Mesenchymal stem cell (in vitro differentiated cells and primary cell): ENCODE measurements at places on chromosomes 12 and 14.
A peak's percentile ranks its signal among the peaks of the same experiment; 100 is the strongest.

GRCh38 chr12:644818-645552 lies 18.3 kb downstream of the NINJ2 start:
- no peak for DNase-seq

- no peak for DNase-seq
Measured at GRCh38 chr12:123134826-123135225, 16.1 kb downstream of the PITPNM2 start.

- no peak for DNase-seq
Measured at GRCh38 chr14:106842687-106843086, 1316.3 kb downstream of the TMEM121 start.

- DNase-seq: no peak
Measured at GRCh38 chr12:46629331-46630229, 196.2 kb downstream of the SLC38A4 start.

DNA sequence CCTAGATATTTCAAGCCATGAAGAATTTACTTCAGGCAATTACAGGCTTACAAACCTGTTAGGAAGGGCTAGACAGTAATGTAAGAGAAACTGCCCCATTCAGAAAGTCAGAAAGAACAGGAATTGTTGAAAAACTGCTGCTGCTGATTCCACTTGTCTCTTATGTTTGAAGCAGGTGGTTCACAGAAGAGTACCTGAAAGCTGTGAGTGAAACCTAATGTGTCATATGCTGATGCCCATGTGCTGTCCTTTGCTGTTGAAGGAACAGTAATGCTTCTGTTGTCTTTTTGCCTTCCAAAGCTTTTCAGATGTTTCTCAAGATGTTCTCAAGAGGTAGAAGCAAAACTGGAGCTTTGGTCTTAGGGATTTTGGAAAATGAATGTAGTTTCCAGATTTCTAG lies 39.0 kb downstream of the MNAT1 start:
- DNase-seq: no peak

- DNase-seq: no peak
Measured at GRCh38 chr12:126509572-126509971, 1444.3 kb downstream of the AACS start.

- no peak for DNase-seq
Measured at GRCh38 chr12:6784296-6784695, 5.0 kb upstream of the CD4 start.

DNA sequence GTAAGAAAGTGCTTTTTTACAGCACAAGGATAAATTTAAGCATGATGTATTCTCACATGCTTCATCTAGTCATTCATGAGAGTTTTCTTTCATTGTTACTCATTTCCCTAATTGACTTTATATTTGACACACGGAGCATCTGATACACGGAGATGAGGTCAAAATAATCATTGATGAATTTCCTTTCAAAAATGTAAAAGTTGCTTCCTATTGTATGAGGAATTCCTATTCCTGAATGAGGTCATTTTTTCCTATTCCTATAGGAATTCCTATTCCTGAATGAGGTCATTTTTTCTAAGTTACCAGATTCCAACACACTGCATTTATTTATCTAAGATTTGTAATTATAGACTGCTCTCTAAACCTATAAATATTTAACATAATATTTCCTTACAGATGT lies 316.7 kb upstream of the KITLG start:
- peak; percentile 45 for DNase-seq

- DNase-seq: no peak
Measured at GRCh38 chr14:49598189-49598484, 603 bp upstream of the LRR1 start.

GRCh38 chr12:122517877-122518276 lies 8.9 kb downstream of the RSRC2 start:
- peak; percentile 98 for DNase-seq

- no peak for DNase-seq
Measured at GRCh38 chr12:62739266-62740015, 195.5 kb downstream of the PPM1H start.

GRCh38 chr14:28398506-28398905 lies 368.1 kb upstream of the FOXG1 start:
- no peak for DNase-seq

DNA sequence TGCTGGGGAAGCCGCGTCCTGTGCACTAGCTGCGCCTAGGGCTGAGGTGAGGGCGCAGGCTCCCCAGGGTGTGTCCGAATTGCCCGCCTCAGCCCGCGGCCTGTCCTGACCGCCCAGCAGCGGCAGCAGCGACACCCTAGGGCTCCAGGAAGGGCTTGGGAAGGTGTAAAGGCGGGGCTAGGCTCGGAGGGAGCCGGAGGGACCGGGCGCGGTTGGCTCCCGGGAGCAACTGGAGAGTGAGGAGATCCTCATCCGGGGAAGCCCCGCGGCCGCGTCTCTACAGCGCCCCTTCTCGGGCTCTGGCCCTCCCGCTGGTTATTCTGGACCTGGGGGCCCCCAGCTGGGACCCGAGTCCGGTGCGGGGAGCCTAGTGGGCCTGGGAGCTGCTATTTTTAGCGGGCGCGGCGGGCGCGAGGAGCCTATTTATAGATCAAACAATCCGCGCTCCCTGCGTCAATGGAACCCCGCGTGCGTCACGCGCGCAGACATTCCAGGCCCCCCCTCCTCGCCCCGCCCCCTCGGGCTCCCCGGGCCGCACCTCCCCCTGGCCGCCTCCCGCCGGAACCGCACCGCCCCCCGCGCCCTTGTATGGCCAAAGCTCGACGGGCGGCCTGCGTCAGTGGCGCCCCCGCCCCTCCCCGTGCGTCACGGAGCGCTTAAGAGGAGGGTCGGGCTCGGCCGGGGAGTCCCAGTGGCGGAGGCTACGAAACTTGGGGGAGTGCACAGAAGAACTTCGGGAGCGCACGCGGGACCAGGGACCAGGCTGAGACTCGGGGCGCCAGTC lies at the start of gene NR4A1:
TSS of gene NR4A1 (plus strand) at position 685 of the 784 bp plus-strand sequence. CDS start 2,887 bp downstream, outside the sequence.
- DNase-seq: peak; percentile 98

DNA sequence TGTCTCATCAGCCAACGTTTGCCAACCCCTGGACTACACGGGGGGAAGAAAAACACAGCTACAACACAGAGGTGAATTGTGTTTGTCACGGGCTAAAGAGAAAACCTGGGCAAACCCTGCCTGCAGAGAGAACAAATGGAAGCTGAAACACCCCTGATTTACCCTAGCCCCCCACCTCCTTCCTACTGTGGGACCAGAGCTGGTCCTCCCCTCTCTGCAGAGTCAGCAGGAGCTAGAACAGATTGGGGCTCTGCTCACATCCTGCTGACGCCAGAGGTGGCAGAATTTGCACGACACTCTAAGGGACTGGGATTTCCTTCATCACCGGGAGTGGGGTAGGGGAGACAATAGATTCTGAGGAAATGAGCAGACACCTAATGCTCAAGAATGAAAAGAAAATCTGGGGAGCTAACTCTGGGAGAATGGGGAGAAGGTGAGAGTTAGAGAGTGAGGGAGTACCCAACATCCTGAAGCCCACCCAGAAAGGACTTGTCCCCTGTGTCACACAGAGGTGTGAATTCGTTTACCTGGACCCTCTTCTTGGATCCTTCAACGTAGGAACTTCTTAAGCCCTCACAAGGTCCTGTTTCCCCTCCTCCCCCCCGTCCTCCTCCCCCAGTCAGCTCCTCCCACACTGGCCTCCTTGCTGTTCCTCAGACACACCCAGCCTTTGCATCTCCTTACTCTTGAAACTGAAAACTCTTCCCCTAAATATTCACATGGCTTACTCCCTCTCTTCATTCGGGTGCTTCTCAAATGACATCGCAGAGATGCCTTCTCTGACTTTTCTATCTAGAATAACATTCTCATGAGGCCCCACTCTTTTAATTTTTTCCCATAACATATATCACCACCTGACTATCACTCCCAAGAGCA lies 26.2 kb upstream of the CDKN3 start:
- DNase-seq: no peak

DNA sequence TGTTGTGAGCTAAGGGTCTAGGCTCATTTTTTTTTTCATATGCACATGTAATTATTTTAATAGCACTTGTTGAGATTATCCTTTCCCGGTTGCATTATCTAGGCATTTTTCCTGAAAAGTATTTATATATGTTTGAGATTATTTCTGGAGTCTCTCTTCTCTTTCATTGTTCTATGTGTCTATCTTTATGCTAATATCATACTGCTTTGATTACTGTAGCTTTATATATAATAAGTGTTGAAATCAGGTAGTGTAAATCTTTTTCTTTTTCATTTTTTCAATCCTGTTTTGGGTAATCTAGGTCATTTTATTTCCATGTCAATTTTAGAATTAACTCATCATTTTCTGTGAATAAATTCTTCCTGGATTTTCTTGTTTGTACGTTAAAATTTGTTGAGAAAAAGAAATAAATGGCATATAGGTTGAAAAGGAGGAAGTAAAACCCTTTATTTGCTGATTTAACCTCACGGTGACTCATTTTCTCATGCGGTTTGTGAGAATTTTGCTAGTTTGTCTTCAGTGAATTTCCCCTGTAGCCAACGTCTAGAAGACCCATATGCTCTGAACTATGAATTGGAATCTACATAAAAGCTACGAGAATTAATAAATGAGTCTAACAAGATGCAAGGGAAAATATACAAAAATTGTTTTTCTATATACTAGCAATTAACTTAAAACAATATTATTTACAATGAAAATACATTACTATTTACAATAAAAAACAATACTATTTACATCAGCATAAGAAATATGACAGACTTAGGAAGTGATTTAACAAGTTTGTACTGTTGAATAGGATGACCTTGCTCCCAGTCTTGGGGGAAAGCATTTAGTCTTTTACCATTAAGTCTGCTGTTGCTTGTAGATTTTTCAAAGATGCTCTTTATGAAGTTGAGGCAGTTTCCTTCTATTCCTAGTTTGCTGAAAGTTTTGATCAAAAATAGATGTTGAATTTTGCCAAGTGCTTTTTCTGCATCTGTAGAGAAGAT lies 105.0 kb downstream of the SNAPC1 start:
- no peak for DNase-seq

GRCh38 chr14:69680297-69680696 lies 68.9 kb downstream of the SUSD6 start:
- DNase-seq: no peak

DNA sequence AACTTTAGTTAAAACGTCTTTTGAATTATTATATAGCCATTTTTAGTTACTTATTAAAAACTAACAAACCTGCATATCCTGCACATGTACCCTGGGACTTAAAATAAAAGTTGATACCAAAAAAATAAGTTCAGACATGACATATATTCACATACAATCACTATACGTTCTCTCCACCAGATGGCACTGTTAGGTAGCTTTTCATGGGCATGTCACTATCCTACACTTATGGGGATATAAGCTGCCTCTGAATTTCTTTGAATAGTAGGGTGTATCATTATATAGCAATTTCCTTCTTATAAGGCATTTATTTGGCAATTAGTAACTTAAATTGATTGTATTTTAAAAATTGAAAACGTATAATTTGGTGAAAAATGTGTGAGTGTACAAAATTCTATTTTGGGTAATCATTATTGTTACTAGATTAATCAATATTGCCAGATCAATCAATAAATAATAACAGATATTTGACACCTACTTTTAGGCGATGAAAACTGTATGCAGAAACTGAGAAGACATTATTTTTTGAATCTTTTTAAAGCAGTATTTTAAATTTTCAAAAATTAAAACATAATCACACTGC lies 31.8 kb upstream of the OR10A7 start:
- peak; percentile 72 for DNase-seq

GRCh38 chr14:49319810-49320209 lies 266.4 kb downstream of the RPS29 start:
- no peak for DNase-seq

- no peak for DNase-seq
Measured at GRCh38 chr12:131018019-131018620, 64.4 kb downstream of the ADGRD1 start.

DNA sequence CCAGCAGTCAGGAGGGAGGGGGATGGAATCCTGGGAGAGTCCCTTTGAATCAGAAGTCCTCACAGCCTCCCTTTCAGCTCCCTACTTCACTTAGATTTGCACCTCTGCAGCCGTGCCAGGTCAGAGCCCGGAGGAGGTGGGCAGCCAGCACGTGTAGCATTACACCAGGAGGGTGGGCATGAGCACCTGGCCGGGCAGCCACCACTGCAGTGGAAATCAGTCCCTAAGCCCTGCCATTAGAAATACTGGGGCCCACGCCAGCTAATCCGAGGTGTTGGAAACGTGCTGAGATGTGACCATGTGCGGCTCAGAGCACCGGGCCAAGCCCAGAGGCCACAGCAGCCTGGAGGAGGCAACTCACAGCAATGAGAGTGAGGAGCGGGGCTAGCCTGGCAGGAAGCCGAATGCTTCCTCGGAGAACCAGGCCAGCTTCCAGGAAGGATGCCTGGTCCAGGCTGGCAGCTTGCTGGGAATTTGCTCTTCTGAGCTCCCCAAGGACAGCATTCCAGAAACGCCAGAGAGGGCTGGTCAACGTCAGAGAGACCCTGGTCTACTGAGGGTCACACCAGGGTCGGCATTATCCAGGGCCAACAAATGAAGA lies 9.4 kb upstream of the CACNA2D4 start:
- DNase-seq: no peak

DNA sequence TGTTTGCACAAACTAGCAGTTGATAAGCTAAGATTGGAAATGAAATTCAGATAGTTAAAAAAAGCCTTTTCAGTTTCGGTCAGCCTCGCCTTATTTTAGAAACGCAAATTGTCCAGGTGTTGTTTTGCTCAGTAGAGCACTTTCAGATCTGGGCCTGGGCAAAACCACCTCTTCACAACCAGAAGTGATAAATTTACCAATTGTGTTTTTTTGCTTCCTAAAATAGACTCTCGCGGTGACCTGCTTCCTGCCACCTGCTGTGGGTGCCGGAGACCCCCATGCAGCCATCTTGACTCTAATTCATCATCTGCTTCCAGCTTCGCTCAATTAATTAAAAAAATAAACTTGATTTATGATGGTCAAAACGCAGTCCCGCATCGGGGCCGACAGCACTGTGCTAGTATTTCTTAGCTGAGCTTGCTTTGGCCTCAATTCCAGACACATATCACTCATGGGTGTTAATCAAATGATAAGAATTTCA lies 335.6 kb downstream of the TMEM121 start:
- no peak for DNase-seq

- no peak for DNase-seq
Measured at GRCh38 chr12:69392179-69392928, 32.8 kb downstream of the YEATS4 start.

- DNase-seq: peak; percentile 18
Measured at GRCh38 chr12:47741340-47741703, 16.0 kb upstream of the ENDOU start.

- peak; percentile 63 for DNase-seq
Measured at GRCh38 chr14:24095271-24096068, 1.4 kb downstream of the PCK2 start.

- DNase-seq: no peak
Measured at GRCh38 chr12:50824914-50825313, 17.8 kb upstream of the TMPRSS12 start.

GRCh38 chr12:58007875-58008274 lies 66.5 kb downstream of the ATP23 start:
- no peak for DNase-seq

DNA sequence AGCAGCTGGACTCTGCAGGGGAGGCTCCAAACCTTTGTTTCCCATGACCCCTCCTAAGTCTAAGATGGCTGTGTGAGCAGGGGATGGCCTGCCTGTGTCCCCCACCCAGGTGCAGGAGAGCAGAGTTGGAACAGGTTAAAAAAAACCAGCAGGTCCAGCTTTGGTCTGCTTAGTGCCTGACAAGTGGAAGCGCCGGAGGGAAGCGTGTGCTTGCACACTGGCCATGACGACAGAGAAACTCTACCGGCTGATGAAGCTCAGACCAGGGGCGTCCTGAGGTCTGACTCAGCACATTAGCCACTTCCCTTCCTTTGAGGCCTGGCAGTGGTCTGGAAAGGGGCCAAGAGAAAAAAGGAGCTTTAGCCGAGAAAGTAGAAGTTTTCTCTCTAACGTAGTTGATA lies 280.1 kb downstream of the VRK1 start:
- peak; percentile 2 for DNase-seq
